Stimulated activated CD8-positive, alpha-beta memory T cell treated with anti-CD3 and anti-CD28 coated beads, Interleukin-7, amount 100 ng/mL, for 1 hour (primary cell): ENCODE measurements at places on chromosomes 4 and X.

- no peak for DNase-seq
These were observed 161.2 kb upstream of the WDFY3 start for GRCh38 chr4:85127653-85128052.

DNA sequence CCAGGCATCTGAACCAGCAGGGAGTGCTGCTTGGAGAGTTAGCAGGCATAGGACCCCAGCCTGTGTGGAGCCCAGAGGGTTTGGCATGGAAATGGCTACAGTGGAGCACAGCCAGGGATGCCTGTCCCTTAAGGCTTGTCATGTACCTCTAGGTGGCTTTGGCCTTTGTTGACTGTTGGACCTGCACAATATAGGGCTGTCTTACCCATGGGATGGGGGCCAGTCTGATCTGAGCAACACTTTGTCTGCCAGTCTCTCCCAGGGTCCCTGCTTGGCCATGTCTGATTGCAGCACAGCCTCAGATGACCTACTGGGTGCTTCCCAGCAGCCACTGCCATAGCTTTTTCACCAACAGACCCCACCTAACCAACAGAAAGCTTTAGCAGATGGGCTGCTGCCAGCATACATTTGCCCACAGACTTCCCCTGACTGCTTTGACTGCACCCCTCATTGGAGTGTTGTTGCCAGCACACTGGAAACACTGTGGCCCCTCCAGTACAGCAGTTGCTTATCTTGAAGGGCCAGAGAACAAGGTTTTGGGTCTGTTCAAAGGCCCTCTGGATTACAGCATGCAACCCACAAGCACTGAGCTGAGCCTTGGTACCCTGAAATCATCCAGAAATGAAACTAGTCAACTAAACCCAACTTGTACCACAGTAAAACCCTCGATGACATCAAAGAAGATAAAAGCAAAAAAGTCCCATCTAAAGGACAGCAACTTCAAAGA, 22.1 kb downstream of the ANAPC10 start:
- no peak for DNase-seq

DNA sequence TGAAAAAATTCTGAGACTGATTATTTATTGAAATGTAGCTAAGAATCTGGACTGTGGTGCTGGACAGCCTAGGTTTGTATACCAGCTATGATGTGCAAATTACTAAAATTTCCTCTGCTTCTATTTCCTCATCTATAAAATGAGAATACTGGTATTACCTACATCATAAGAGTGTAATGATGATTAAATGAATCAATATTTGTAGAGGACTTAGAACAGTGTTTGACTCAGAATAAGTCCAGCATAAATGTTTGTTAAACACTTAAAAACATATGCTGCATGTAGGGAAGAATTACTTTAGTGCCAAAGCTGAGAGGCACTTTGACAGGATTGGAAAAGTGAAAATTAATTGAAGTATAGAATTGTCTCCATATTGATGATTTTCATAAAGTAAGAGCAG, 55.3 kb upstream of the TMPRSS11F start:
- no peak for DNase-seq

DNA sequence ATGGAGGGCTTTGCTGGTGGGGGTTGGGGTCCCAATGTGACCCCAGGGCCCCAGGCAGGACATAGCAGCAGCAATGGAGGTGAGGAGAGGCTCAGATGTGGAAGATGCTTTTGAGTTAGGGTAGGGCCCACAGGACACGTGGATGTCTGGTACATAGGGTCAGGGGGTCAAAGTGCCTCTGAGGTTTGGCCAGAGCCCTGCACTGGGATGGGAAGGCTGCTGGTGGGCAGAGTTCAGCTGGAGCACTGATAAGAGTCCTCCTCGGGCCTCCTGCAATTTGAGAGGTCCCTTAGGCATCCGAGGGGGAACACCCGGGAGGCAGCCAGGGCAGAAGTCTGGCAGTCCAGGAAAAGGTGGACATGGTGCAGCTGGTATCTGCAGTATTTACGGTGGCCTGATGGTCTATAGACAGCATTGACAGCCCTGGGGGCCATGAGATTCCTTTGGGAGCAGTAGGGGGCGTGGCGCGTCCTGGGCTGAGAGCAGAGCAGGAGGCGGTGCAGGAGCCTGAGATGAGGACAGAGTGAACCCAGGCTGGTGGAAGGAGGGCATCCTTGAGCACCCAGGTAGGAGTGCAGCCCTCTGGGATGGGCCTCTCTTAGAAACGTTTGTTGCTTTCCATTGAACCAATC, 22.6 kb downstream of the CCNQ start:
- no peak for DNase-seq

DNA sequence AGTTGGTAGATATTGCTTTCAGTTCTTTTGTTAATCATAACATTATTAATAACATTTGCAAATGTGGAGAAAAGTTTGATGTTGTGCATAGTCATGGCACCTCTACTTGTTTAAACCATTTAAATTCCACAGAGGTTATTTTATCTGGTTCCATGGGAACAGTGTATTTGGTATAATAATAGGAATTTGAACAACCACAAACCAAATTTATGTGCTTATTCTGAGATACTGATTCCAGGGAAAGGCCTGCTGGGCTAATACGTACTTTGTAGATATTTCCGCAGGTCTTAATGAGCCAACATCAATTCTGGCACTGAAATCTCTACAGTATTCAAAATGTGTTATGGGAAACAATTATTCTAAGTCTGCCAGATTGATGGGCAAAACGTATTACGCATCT, 319.0 kb downstream of the DKK2 start:
- DNase-seq: no peak

GRCh38 chrX:148914783-148915182, 414.4 kb downstream of the AFF2 start:
- no peak for DNase-seq

- no peak for DNase-seq
These were observed 172.0 kb downstream of the AASDH start for GRCh38 chr4:56215141-56215783.

GRCh38 chr4:168741281-168742173, 244.7 kb downstream of the PALLD start:
- no peak for DNase-seq

DNA sequence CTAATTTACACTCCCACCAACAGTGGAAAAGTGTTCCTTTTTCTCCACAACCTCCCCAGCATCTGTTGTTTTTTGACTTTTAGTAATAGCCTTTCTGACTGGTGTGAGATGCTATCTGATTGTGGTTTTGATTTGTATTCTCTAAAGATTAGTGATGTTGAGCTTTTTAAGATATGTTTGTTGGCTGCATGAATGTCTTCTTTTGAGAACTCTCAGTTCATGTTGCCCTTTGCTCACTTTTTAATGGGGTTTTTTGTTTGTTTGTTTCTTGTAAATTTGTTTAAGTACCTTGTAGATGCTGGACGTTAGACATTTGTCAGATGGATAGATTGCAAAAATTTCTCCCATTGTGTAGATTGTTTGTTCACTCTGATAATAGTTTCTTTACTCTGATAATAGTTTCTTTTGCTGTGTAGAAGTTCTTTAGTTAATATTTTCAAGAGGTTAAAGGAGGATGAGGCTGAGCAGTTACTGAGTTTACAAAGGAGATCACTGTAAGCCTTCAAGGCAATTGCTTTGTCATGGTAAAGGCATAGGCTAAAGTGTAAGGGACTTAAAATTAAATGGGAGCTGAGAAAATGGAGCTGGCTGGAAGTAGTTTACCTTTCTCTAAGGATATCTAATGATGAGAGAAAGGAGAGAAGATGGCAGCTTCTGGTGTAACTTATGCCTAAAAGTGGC, 323.4 kb downstream of the PCDH7 start:
- DNase-seq: no peak
